Smooth muscle cell of the brain vasculature (primary cell): ENCODE measurements at places on chromosomes 12 and 14.

DNA sequence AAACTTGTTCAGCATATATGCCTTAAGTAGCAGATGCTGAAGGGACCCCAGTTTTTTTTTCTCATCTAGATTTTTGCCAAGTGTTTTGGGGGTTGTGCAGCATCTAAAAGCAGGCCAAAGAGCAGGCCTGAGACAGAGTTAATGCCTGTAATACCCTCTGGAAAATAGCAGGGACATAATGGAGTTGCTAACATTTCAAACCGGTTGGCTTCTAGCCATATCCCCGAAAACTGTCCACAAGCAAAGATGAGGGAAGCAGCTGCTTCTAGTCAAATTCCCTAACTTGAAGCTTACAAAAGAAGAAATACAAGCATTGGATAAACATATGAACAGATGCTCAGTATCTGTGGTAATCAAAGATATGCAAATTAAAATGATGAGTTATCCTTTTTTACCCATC is 52.1 kb upstream of the AEBP2 start:
- DNase-seq, result no peak

DNA sequence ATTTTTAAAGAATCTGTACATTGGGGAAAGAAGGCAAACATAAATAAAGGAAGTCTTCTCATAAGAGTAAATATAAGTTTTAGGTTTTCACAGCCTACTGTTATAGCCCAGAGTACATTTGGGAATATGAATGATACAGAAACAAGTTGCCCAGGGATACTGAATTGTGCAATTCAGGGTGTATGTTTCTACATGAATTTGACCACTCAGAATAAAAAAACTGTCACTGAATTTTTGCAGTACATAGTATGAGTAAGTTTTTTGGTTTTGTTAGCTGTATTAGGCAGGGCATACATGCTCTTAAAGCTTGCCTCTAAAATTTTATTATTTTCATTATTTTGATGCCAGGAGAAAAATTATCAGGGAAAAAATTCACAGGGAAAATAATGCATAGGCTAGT is 6.6 kb upstream of the PCNX4 start:
- DNase-seq, result no peak

DNA sequence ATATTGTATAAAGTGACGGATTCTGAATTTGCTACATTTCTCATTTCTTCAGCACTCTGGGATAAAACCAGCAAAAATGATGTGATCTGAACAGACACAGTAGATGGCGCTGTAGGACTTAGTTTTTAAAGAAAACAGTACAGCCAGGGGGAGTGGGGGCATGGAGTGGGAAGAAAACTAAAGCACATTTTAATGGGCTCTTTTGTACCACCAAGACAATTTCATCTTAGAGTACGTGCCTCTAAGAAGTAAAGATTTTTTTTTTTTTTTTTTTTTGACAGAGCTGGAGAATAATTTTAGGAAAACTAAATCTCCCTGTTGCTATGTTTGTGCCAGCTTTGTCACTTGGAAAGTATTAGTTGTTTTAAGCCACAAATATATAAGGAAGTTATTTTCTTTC is 124.4 kb downstream of the RAD51B start:
- peak; percentile 82 for DNase-seq

DNA sequence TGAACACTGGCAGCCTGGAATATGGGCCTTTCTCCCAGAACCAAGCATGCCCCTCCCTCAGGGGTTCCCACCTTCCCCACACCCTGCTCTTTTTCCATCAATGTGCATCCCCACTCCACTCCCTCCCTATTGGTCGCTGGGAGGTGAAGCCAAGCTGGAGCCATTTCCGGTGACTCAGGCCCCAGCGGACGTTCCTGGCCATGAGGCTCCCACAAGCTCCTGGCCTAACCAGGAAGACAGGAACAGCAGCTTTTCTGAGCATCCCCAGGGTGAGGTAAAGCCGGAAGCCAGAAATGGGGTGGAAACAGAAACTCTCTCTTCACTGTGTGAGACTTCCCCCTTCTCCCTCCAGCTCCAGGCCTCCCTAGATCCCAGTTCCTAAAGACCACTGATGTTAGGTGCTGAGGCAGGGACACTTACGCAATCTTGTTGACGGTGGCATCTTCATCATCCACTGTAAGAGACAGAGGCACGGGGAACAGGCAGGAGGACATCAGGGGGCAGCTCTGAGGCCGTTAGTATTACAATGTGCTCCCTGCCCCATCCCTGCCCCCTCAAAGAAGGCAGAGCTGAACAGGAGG is 5.1 kb downstream of the LMBR1L start:
- no peak for DNase-seq

- DNase-seq, result no peak
These were observed 30.0 kb upstream of the DCD start for GRCh38 chr12:54678131-54678530.

DNA sequence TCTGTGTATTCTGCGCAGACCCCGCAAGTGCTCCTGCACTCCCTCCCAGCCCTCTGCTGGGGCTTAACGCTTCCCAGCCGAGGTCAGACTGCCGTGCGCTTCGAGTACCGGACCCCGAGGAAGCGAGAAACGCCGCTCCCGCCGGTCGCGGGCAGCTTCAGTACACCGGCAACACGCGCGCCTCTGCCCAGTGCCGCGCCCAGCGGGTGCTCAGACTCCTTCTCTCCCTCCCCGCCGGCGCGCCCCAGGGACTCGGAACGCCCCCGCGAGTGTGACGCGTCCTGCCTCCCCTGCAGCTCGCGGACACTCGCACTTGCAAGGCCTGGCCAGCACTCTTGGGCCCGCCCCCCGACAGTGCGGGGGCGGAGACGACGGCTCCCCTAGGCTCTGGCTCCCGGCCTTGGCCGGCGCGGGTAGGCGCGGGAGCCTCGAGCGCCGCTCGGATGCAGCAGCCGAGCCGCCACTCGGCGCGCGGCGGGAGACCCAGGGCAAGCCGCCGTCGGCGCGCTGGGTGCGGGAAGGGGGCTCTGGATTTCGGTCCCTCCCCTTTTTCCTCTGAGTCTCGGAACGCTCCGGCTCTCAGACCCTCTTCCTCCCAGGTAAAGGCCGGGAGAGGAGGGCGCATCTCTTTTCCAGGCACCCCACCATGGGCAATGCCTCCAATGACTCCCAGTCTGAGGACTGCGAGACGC is at the start of gene PTGER2:
PTGER2 (plus strand) TSS at position 410 of the 692 bp plus-strand sequence; CDS start at position 647, 237 bp downstream.
- DNase-seq, result peak; percentile 65

- DNase-seq, result peak; percentile 86
These were observed 32.9 kb upstream of the MDM1 start for GRCh38 chr12:68364893-68365725.

DNA sequence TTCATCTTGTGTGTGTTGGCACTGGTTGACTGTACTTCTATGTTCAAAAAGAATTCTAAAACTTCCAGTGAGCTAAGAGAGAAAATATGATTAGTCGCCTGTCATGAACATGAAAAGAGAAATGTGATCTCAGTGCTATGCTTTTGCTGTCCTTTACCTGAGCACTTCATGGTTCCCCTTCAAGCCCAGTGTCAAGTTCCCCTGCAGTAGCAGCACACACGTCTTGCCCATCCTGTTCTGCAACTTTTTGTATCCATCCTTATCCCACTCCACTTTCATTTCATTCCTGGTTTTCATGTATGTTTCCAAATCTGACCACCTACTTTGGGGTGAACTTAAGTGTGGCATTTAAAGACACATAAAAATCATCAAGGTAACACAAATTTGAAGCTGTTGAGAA is 848.0 kb upstream of the USP15 start:
- DNase-seq, result no peak
